Astrocyte (in vitro differentiated cells and primary cell): ENCODE measurements at places on chromosomes 1 and 21. TPM values are rescaled to one million over a fixed set of nuclear protein-coding genes. Genes with fewer than 3 reads are reported as not detected.

- H3K27me3 ChIP-seq = peaks cover 15% of the 10 kb centered on the region
- H3K4me1 ChIP-seq = peaks cover 8% of the 10 kb centered on the region
- no peak for DNase-seq
- peaks cover 27% of the 10 kb centered on the region for H3K36me3 ChIP-seq
- H3K4me3 ChIP-seq = peak overlapping the region; percentile 38
- H3K27ac ChIP-seq = no peak overlapping the region
These were observed 633 bp upstream of the PPFIA4 start for GRCh38 chr1:203025686-203026030.

DNA sequence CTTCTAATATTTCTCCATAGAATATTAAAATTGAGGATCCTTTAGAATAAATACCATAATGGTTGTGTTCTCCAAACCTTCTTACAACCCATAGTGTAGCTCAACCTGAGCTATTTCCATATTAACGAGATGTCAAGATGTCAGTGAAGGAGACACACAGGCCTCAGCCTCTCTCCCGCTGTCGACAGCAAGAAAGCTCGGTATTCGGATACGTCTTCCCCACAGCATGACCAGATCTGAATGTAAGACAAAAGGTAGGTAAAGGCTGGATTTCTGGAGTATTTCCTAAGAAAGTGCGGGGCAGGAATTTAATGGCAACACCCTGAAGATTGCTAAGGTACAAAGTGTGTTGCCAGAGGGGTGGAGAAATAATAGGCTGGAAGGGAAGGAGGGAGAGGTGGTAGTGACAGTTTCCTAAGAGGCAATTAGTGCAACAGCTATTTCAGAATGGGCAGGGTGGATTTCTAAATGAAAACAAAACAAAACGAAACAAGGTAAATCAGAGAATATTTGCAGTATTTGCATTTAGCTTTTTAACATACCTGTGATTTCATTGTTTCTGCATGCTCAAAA, 1.7 kb downstream of the ADSS2 start:
- H3K4me1 ChIP-seq = peaks cover 28% of the 10 kb centered on the region
- no peaks in the 10 kb centered on the region for H3K36me3 ChIP-seq
- H3K27ac ChIP-seq = peak overlapping the region; percentile 21
- H3K4me3 ChIP-seq = peak overlapping the region; percentile 89
- DNase-seq = no peak
- no peaks in the 10 kb centered on the region for H3K27me3 ChIP-seq

- no peaks in the 10 kb centered on the region for H3K27me3 ChIP-seq
- no peaks in the 10 kb centered on the region for H3K4me1 ChIP-seq
- H3K36me3 ChIP-seq = no peaks in the 10 kb centered on the region
These were observed 259.6 kb upstream of the PLD5 start for GRCh38 chr1:242784084-242784483.

DNA sequence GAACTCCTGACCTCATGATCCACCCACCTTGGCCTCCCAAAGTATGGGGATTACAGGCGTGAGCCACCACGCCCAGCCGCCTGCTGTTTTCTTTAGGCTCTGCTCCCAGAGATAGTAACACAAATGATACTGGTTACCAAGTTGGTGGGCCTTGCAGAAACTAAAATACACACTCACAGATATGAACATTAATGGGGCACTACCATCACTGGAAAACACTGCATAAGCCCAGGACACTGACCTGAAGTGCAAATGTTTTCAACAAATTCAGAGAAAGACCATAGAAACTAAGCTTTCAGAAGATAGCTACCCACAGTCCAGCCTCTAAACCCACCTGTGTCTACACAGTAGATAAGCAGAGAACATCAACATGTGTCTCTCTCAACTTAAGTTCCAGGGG, 180.5 kb downstream of the FCRL5 start:
- no peak for DNase-seq
- no peak overlapping the region for H3K4me3 ChIP-seq
- H3K4me1 ChIP-seq = no peaks in the 10 kb centered on the region

DNA sequence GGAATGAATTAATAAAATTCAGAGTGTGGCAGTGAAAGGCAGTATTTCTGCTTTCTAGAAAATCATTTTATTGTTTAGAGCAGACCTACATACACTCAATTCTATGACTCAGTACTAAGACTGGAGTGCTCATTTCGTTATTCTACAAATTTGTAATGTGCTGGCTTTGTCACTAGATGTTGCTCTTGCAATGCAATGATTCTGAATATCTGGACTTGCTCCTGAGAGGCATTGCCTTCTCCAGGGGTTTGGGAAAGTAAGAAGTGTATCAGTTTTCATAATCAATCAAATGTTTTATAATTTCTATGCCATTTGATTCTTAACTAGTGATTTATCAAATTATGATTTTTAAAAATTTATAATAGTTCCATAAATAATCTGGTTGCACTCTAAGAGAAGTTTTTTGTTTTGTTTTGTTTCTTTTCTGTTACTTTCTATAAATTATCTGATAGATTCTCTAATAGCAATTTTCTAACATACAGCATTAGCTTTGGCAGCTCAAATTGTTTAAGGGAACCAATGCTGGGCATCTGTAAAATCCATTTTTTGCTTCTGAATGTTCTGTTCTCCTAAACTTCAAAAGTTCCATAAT, 280.5 kb upstream of the SGIP1 start:
- H3K4me3 ChIP-seq = no peak overlapping the region
- no peaks in the 10 kb centered on the region for H3K4me1 ChIP-seq
- no peak overlapping the region for H3K27ac ChIP-seq
- DNase-seq = peak; percentile 58

DNA sequence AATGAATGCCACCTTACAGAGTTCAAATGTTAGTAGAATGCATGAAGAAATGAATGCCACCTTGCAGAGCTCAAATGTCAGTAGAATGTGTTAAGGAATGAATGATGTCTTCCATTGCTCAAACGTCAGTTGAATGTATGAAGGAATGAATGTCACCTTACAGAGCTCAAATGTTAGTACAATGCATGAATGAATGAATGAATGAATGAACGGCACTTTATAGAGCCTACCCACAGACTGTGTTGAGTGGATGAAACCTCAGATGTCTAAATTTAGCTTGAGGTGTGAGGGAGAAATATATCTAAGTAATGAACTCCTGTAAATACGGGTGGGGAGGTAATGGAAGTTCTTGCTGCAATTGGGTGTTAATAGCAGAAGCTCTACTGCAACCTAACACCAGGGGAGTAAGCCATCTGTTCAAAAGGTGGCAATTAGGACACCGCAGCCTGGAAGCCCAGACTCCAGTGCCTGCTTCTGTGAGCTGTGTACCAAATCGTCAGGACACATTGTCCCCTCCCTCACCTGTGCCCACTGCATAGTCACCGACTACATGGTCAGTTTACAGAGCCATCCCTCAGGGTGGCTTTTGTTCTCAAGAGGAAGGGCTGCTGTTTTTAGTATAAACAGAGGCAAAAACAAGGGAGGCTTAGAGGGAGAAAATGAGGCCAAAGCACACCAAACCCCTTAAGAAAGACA, 26.7 kb downstream of the SUSD4 start:
- peaks cover 6% of the 10 kb centered on the region for H3K4me1 ChIP-seq
- no peaks in the 10 kb centered on the region for H3K36me3 ChIP-seq
- no peak overlapping the region for H3K4me3 ChIP-seq
- H3K27ac ChIP-seq = no peak overlapping the region
- no peaks in the 10 kb centered on the region for H3K27me3 ChIP-seq

- peak overlapping the region; percentile 82 for H3K4me3 ChIP-seq
- H3K27me3 ChIP-seq = no peaks in the 10 kb centered on the region
- peak overlapping the region; percentile 100 for H3K27ac ChIP-seq
- no peaks in the 10 kb centered on the region for H3K36me3 ChIP-seq
- peaks cover 8% of the 10 kb centered on the region for H3K4me1 ChIP-seq
These were observed 1.1 kb downstream of the WARS2 start for GRCh38 chr1:119139403-119139802.

- no peaks in the 10 kb centered on the region for H3K4me1 ChIP-seq
- H3K27ac ChIP-seq = no peak overlapping the region
- H3K4me3 ChIP-seq = no peak overlapping the region
- DNase-seq = no peak
- H3K36me3 ChIP-seq = no peaks in the 10 kb centered on the region
These were observed 41.5 kb downstream of the NCAM2 start for GRCh38 chr21:21039624-21040170.

DNA sequence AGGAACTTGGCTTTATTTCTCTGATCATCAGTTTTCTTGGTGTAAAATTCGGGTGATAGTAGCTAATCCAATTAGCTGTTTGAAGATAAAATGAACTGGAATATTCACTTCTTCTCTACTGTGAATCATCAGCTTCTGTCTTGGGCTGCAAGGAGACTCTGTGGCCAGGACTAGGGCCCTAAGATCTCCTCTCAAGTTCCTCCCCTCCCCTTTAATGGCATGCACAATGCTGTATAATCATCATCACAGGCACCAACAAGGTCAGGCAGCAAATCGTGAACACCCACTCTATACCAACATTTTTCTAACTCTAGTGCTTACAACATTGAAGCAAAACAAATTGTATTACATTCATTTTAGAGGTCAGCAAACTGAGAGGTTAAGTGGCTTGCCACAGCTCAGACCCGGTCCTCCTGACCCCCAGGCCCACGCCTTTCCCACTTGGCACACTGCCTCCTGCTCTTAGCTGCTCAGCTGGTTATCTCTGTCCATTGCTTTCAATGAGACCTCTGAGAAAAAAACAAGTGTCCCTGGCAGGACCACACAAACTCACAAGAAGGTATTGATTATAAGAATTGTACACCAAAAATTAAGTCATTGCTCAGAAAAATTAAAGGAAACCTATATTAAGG, 31.8 kb downstream of the LRRC52 start:
- H3K36me3 ChIP-seq = no peaks in the 10 kb centered on the region
- H3K27me3 ChIP-seq = peaks cover 3% of the 10 kb centered on the region
- no peaks in the 10 kb centered on the region for H3K4me1 ChIP-seq
- no peak for DNase-seq
- H3K27ac ChIP-seq = no peak overlapping the region

DNA sequence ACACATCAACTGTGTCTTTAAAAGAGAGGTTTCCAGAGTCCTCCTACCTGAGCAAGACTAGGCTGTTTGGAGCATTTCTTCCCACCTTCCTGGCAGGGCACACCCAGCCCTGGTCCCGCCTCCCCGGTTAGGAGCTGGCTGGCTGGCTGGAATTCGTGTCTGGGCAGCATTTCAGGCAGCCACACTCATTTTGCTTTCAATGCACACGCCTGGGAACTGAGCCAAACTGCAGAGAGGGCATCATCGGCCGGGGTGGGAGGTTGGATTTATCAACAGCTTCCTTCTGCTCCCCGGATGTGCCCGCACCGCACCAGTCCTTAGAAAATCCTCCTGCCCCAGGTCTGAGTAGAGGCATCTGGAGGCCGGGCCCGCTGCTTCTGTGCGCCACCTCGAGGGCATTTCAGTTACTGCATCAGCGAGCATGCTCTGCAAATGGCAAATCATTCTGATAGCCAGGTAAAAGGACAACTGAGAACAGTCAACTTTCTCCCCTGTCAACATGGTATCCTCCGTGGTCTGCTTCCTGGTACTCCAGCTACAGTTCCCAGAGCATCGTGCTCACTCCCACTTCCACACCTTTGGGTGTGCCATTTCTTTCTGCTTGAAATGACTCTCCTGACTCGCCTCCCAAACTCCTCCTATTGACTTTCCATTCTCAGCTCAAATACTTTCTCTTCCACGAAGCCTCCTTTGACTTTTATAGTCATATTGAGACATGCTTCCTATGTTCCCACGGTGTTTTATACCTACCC, 20.6 kb downstream of the TCEA3 start:
- peak overlapping the region; percentile 24 for H3K4me3 ChIP-seq
- H3K36me3 ChIP-seq = no peaks in the 10 kb centered on the region
- peak overlapping the region; percentile 66 for H3K27ac ChIP-seq
- no peaks in the 10 kb centered on the region for H3K27me3 ChIP-seq
- DNase-seq = peak; percentile 91
- peaks cover 25% of the 10 kb centered on the region for H3K4me1 ChIP-seq

- no peak overlapping the region for H3K27ac ChIP-seq
- DNase-seq = peak; percentile 36
- H3K27me3 ChIP-seq = peaks cover 9% of the 10 kb centered on the region
- H3K4me3 ChIP-seq = no peak overlapping the region
- no peaks in the 10 kb centered on the region for H3K4me1 ChIP-seq
- no peaks in the 10 kb centered on the region for H3K36me3 ChIP-seq
These were observed 21.8 kb upstream of the COL9A2 start for GRCh38 chr1:40338745-40339419.

DNA sequence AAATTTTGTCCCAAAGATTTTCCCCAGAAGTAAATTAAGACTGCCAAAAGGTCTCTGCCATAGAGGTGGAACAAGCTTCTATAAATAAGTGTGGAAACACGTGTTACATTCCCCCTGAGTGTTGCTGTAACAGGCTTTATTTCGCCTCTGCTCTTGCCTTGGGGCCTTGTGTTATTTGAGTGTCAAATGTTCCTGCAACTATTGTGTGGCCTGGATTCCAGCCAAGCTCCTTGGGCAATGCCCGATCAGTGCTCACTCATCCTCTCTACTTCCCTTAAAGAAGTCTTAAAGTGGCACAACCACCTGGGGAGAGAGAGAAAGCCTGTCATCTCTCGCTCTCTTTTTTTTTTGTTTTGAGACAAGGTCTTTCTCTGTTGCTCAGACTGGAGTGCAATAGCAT, 156.7 kb downstream of the NR5A2 start:
- no peak overlapping the region for H3K4me3 ChIP-seq
- H3K27ac ChIP-seq = no peak overlapping the region
- peaks cover 9% of the 10 kb centered on the region for H3K4me1 ChIP-seq
- DNase-seq = peak; percentile 43
- H3K27me3 ChIP-seq = no peaks in the 10 kb centered on the region

GRCh38 chr1:47763591-47764171, 233.5 kb downstream of the TRABD2B start:
- DNase-seq = no peak
- H3K4me1 ChIP-seq = no peaks in the 10 kb centered on the region
- H3K27me3 ChIP-seq = peaks cover 7% of the 10 kb centered on the region
- H3K36me3 ChIP-seq = no peaks in the 10 kb centered on the region
- no peak overlapping the region for H3K4me3 ChIP-seq

GRCh38 chr1:245995474-245995873, 511.6 kb downstream of the SMYD3 start:
- no peaks in the 10 kb centered on the region for H3K36me3 ChIP-seq
- DNase-seq = no peak
- H3K4me1 ChIP-seq = peaks cover 11% of the 10 kb centered on the region
- no peak overlapping the region for H3K4me3 ChIP-seq
- H3K27me3 ChIP-seq = no peaks in the 10 kb centered on the region

The OR2T35 gene
- total RNA-seq = not detected in 2 replicates

The ACKR1 gene
- 0.67 and 1.00 TPM in 2 replicates for total RNA-seq

The ESPN gene
- total RNA-seq = 0.66 and 0.96 TPM in 2 replicates

The ANKRD45 gene
- 1.4 and 1.8 TPM in 2 replicates for total RNA-seq

The BEND5 gene
- 1.4 and 2.7 TPM in 2 replicates for total RNA-seq

The TRIM46 gene
- total RNA-seq = 13.2 and 13.6 TPM in 2 replicates

The GJA8 gene
- not detected in 2 replicates for total RNA-seq

The RIPPLY3 gene
- total RNA-seq = not detected in 2 replicates

The PLEKHA6 gene
- 1.5 and 2.7 TPM in 2 replicates for total RNA-seq

The IFNAR2 gene
- total RNA-seq = 23.3 and 26.7 TPM in 2 replicates

The STYXL2 gene
- 0.82 and 0.99 TPM in 2 replicates for total RNA-seq

The TAS1R3 gene
- 0.41 and 0.50 TPM in 2 replicates for total RNA-seq

The OPTC gene
- not detected in 2 replicates for total RNA-seq

The EFNA1 gene
- 11.3 and 16.4 TPM in 2 replicates for total RNA-seq

The CFAP141 gene
- not detected in 2 replicates for total RNA-seq

The KAZN gene
- total RNA-seq = 7.8 and 9.4 TPM in 2 replicates
